ENCODE measurements at places on chromosomes 16 and 17. TPM values are rescaled to one million over a fixed set of nuclear protein-coding genes. Genes with fewer than 3 reads are reported as not detected.

The SMPD3 gene
- 1.1 TPM for total RNA-seq

GRCh38 chr16:17476414-17477259 is 5.9 kb upstream of the XYLT1 start:
- H3K4me3 ChIP-seq: no peak overlapping the region
- H3K27me3 ChIP-seq: no peaks in the 10 kb centered on the region
- no peaks in the 10 kb centered on the region for H3K4me1 ChIP-seq
- DNase-seq: no peak
- H3K36me3 ChIP-seq: no peaks in the 10 kb centered on the region

The ADAD2 gene
- total RNA-seq: not detected

GRCh38 chr16:75913958-75914357 is 187.7 kb upstream of the CPHXL start:
- no peak overlapping the region for H3K27ac ChIP-seq
- no peak overlapping the region for H3K4me3 ChIP-seq
- no peaks in the 10 kb centered on the region for H3K36me3 ChIP-seq
- no peaks in the 10 kb centered on the region for H3K27me3 ChIP-seq
- no peak for DNase-seq

DNA sequence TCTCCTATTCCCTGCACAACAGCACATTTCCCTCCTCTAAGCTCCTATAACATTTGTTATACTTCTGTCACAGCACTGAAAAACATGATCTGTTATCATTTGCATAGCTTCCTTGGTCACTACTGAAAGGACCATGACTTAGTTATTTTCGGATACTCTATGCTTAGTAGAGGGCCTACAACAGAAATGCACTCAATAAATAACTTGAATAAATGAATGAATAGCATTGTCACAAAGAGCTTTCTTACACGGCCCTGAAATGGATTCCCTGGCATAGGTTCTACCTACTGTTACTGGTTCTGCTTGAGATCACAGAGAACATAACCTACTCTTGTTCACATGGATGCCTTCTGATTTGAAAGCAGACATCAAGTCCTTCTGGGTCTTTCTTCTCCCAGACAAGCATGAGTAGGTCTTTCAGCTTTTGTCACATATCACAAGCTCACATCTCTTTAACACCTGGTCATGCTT is 41.6 kb downstream of the MYO1D start:
- peaks cover 1% of the 10 kb centered on the region for H3K4me1 ChIP-seq
- no peak overlapping the region for H3K4me3 ChIP-seq
- no peak overlapping the region for H3K27ac ChIP-seq
- H3K27me3 ChIP-seq: no peaks in the 10 kb centered on the region
- DNase-seq: no peak

The TRPV3 gene
- total RNA-seq: 0.49 TPM

DNA sequence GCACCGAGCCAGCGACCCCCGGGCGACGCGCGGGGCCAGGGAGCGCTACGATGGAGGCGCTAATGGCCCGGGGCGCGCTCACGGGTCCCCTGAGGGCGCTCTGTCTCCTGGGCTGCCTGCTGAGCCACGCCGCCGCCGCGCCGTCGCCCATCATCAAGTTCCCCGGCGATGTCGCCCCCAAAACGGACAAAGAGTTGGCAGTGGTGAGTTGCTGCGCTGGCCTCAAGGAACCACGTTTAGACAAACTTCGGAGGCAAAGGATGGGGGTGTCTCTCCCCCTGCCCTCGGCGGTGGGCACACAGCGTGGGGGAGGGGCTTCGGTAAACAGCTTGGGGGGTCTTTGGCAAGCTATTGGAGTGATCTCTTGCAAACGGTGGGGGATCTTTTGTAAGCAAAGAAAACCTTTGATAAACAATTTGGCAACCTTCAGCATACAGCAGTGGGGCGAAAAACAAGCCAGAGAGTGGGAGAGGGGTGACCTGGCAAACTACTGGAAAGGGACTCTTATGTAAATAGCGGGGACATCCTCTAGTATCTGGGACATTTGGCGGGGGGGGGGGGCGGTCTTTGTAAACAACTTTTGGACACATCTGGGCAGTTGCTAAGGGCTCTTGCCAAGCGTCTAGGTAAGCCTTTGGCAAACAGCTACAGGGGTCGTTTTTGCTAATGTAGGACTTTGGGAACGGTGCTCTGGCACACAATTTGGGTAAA is 587 bp downstream of the MMP2 start:
- peak overlapping the region; percentile 69 for H3K4me3 ChIP-seq
- H3K36me3 ChIP-seq: peaks cover 2% of the 10 kb centered on the region
- H3K4me1 ChIP-seq: no peaks in the 10 kb centered on the region
- no peak overlapping the region for H3K27ac ChIP-seq

DNA sequence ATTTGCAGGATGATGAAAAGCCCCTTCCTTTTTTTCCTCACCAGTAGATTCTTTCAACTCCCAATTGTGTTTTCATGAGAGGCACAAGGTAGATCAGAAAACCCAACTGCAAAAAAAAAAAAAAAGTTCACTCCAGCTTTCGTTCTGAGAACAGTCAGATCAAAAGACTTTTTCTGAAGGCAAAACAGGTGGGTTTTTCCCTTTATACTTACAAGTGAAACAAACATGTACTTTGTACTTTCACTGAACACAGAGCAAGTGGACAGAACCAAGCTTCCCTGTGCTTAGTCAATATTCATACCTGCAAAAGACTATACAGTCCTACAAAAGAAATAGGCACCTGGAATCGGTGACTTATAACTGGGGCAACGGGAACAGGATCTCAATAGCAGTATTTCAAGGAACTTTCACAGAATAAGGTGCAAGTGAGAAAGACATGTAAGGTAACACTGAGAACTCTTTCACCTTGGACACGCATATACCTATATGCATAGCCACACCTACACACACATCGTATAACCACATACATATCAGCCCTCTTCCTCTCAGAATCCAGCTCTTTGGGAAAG is 54.1 kb downstream of the TOX3 start:
- H3K27ac ChIP-seq: no peak overlapping the region
- H3K27me3 ChIP-seq: no peaks in the 10 kb centered on the region
- no peak overlapping the region for H3K4me3 ChIP-seq
- no peak for DNase-seq
- no peaks in the 10 kb centered on the region for H3K36me3 ChIP-seq

The SAT2 gene
- 67.4 TPM for total RNA-seq
